ENCODE measurements at places on chromosomes 5 and 9.

DNA sequence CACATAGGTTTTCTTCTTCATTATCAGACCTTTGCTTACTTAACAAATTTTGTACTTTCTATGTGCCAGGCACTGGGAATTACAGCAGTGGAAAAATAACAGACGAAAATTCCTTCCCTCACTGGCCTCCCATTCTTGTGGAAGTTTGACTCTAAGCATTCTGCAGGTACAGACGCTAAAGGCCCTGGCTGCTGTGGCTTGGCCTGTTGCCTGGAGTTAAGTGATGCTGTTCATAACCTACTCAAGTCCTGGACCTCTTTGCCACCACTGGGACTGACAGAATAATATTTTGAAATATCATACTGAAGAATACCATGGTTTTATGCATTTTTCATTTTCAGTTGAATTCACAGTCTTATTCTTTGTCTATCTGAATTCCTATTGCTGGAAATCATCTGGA is 97.3 kb upstream of the SPATA31C2 start:
- no peak for DNase-seq

DNA sequence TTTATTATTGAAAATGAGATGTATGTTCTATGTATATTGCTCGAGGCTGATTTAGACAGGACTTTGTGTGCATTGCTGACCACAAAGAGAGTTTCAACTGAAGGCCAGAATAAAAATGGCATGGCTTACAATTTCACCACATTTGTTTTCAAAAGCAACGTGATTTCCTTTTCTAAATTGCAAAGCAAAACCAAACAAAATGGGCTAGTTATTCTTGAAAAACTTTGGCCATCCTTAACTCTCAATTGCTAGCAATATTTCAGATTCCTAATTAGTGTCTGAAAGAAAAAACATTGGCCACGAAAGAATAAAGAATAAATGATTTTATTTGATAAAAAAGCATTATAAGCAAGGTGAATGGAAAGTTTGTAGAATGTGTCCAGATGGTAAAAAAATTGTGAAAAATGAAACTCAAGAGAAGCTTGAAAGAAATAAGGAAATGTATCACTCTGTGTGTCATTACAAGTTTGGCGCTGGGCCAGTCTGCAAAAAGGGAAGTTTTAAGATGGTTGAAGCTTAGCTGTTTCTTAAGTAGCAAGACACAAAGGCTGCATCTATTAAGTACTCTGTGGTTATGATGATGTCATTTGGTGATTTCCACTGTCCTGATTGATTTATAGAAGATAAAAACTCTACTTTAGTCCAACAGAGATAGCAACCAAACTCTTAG is 89.2 kb upstream of the PRLR start:
- no peak for DNase-seq

- no peak for DNase-seq
Observed at GRCh38 chr5:77221115-77221514, 10.6 kb downstream of the PDE8B start.

DNA sequence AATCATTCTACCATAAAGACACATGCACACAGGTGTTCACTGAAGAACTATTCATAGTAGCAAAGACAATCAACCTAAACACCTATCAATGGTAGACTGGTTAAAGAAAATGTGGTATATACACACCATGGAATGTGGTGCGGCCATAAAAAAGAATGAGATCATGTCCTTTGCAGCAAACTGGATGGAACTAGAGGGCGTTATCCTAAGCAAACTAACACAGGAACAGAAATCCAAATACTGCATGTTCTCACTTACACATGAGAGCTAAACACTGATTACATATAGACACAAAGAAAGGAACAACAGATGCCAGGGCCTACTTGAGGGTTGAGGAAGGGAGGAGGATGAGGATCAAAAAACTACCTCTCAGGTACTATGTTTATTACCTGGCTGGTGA is 103.8 kb downstream of the DRD1 start:
- DNase-seq: no peak

DNA sequence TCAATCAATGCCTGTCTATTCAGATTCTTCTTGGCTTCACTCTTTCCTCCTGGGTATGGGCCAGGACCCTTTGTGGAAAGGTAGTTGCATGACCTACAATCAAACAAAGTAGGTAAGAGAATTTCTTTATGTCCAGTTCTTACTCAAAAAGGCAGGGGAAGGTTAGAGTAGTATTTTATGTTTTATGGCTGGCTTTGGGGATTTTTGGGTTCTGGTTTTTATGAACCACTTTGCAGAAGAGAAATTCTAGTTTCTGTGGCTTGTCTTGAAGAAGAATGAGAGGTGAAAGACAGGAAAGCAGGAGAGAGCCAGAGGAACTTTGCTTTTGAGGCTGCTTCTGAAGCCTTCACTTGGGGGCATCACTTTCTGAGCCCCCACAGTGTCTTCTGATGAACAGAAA is 14.7 kb upstream of the CRHBP start:
- no peak for DNase-seq

DNA sequence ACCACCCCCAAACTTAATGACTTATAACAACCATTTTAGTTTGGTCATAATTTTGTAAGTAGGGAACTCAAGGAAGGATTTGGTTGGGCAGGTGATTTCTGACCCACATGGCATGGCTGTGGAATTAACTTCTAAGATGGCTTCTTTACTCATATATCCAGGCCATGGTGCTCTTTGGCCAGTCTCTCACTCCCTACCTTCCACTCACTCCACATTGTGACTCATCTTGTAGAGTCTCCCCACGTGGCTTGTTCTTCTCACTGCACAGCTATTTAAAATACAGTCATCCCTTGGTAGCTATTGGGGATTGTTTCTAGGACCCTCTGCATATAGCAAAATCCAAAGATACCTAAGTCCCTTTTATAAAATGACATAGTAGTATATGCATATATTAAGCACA is 76.6 kb upstream of the MAST4 start:
- DNase-seq: no peak

DNA sequence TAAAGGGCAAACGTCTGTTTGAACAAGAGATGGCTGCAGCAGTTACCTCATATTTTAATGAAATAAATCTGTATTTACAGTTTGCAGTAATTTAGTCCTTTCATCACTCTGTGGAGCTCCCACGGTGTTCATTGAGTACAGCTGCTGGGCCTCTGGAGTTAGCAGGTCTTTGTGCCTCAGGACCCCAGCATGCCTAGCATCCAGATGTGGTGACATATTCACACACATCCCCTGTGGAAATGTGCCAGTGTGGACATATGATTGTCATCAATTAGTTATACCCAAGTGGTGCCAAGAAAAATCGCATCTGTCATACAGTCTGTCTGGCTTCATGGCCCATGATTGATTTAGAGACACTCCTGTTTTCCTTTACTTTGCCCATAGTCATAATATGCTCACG is 77.3 kb downstream of the NNT start:
- no peak for DNase-seq

GRCh38 chr9:119195521-119195920 is 173.7 kb downstream of the BRINP1 start:
- no peak for DNase-seq

- DNase-seq: no peak
Observed at GRCh38 chr5:179862891-179863290, 4.3 kb upstream of the MRNIP start.

GRCh38 chr9:131617611-131618010 is 72.3 kb downstream of the PRRT1B start:
- no peak for DNase-seq

DNA sequence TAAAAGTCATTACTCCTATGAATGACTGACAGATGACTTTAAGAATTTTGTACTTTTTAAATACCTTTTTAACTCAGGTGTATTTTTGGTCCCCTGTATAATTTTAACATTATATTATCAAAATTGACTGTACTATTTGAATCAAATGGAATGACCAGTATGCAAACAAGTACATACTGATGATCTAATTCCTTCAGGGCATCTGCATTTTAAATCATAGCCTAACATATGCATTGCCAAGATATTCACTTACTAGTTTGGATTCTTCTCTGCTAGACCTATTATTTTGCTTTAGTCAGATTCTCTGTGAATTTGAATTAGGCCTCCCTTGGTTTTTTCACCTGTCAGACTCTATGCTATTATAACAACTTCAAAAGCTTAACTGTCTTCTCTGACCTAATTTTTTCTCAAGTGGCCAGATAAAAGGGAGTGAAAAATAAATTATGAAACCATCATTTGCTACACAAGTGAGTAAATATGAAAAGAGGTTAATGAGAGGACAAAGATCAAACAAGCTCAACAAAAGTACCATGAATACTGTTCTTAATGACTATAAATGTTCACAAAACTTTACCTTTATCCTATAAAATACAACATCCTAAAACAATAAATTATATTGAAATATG is 1505.2 kb upstream of the CDH9 start:
- DNase-seq: no peak

DNA sequence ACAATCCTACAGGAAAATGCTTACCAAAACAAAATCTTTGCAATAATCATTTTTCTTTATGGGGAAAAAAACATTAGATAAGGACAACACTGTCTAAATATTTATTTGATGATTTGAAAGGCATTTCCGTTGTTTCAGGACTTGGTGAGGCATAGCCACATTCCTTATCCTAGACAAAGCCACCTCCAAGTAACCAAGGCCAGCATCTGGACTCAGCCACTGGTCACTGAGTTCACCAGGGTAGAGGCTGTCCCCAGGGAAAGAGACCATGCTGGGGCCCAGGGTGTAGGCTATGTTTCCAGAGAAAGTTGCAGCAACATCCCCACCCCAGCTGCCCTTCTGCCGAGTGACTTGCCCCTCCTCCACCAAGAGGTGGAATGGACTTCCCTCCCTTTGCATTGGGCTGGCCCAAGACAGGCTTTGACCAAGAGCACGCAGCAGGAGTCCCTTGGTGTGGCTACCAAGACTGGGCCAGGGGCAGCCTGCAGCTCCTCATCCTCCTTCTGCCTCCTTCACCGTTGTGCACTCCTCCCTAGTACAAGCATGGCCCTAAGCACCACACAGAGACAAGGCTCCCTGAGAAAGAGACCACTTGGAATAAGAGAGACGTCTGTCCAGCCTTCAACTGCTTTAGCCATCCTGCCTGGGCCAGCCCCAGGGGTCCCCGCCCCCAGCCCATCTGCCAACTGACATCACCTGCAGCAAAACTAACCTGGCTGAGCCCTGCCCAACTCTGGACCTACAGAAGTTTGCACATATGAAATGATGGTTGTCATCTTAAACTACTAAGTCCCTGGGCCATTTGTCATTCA is 68.1 kb upstream of the SPIN1 start:
- no peak for DNase-seq

DNA sequence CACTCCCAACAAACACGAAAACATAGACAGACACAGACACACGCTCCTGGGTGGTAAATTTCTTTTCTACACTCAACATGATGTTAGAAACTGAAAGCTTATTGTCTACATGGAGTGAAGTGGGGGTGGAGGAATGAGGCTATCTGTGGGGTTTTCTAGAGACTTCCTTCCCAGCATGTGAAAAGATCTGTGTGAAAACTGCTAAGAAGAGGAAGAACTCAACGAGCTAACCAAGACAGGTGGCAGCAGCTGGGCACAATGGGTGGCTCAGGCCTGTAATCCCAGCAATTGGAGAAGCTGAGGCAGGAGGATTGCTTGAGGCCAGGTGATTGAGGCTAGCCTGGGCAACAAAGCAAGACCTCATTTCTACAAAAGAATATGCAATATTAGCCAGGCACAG is 7.6 kb downstream of the FYB1 start:
- no peak for DNase-seq

- no peak for DNase-seq
Observed at GRCh38 chr5:75052192-75053053, at the start of gene GCNT4. GCNT4 (minus strand) TSS chr5:75052558; CDS start chr5:75030037, 22,521 bp downstream.
